Effector memory CD4-positive, alpha-beta T cell (primary cell): ENCODE measurements at places on chromosomes 4 and X.

DNA sequence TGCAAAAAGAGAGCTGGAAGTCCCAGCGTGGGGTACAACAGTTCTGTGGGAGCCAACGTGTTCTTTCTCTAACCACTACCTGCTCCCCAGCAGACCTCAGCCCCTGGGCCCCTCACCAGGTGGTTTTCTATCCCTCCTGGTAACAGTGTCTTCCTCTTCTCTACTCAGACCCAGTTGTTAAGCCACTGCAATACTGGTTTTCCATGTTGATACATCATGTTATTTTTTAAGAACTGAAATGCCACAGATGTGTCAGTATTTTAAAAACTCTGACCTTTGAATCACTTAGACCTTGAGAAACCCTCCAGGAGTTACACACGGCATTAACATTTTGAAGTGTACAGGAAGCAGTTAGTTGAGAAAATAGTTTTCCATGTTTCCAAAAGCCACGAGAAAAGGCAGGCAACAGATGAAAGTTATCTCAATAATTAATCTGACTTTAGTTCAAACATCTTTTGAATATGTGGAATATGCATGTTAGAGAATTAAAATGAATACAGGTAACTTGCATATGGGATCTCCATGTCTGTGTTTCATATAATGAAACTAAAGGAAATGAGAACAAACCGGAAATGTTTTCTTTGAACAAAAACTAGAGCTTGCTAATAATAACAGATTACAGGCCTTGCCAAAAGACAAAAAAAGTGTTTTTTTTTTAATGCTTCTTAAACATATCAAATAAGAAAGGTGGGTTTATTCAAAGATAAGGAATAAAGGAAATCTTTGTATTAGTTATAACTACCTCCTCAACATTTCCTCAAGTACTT is 108.8 kb downstream of the ZNF827 start:
- no peak for DNase-seq

- DNase-seq = no peak
Observed at GRCh38 chrX:48487362-48487798, 11.4 kb downstream of the FTSJ1 start.

GRCh38 chr4:2270341-2271165 is 8.6 kb upstream of the MXD4 start:
- no peak for DNase-seq

GRCh38 chr4:145047151-145047550 is 50.8 kb downstream of the ANAPC10 start:
- DNase-seq = no peak

- DNase-seq = no peak
Observed at GRCh38 chr4:47741200-47741599, 96.7 kb downstream of the CORIN start.
